ENCODE measurements at places on chromosomes 7 and 10. TPM values are rescaled to one million over a fixed set of nuclear protein-coding genes. Genes with fewer than 3 reads are reported as not detected.

DNA sequence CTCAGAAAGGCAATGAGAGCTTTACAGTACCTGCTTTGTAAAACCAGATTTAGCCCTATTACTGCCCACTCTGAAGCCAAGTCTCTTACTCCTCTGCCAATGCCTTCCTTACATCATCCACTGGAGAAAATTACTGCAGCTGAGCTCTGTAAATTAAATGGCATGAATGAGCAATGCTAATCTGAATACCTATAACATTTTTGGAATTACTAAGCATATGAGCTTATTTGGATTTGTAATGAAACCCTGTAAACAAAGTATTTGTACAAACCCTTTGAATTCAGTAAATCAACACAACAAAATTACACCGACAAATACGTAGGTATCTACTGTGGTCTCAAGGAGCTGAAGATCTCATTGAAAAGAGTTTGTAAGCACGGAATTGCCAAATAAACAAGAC is 12.1 kb upstream of the CCNY start:
- H3K27ac ChIP-seq = no peak overlapping the region
- H3K36me3 ChIP-seq = peaks cover 3% of the 10 kb centered on the region
- no peak overlapping the region for H3K4me3 ChIP-seq
- no peak for DNase-seq
- H3K4me1 ChIP-seq = no peaks in the 10 kb centered on the region
- no peaks in the 10 kb centered on the region for H3K27me3 ChIP-seq

GRCh38 chr7:55172881-55173609 is 154.2 kb downstream of the EGFR start:
- no peaks in the 10 kb centered on the region for H3K27me3 ChIP-seq
- H3K4me1 ChIP-seq = peaks cover 11% of the 10 kb centered on the region
- no peak for DNase-seq
- peaks cover 45% of the 10 kb centered on the region for H3K36me3 ChIP-seq

- no peak overlapping the region for H3K4me3 ChIP-seq
- H3K36me3 ChIP-seq = no peaks in the 10 kb centered on the region
- H3K27ac ChIP-seq = no peak overlapping the region
Observed at GRCh38 chr7:34108165-34108564, 202.8 kb downstream of the BMPER start.

DNA sequence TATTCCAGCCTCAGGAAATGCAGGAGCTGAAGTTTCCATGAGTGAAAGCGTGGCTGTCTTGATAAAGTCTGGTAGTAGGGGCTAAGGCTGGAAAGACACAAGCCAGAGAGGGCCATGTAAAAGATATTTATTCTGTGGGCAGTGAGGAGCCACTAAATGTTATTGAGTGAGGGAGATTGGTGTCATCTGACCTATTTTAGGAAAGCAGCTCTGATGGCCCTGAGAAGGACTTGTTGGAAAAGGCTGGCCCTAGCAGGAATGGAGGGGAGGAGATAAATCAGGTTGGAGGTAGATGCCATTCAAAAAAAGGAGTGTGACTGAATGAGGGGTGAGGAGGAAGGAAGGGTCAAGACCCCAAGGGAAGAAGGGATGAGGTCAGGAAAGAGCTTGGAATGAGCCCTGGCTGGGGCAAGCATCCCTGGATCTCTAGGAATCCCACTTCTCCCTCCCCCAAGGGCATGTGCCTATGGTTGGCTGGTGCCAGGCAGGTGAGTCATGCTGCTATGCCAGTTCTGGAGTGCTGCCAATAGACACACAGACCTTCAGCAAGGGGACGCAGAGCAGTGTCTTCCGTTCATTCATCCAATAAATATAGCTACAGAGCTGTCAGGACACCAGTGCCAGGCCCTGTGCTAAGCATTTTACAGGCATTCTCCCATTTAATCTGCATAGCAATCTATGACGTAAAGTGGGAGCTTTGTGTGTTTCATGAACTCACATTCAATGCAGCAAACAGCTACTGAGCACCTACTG is 2.0 kb downstream of the ANKRD2 start:
- H3K27ac ChIP-seq = peak overlapping the region; percentile 60
- H3K36me3 ChIP-seq = peaks cover 5% of the 10 kb centered on the region
- peaks cover 5% of the 10 kb centered on the region for H3K4me1 ChIP-seq
- H3K4me3 ChIP-seq = no peak overlapping the region

- no peaks in the 10 kb centered on the region for H3K27me3 ChIP-seq
- no peaks in the 10 kb centered on the region for H3K36me3 ChIP-seq
- no peak overlapping the region for H3K4me3 ChIP-seq
- DNase-seq = no peak
Observed at GRCh38 chr7:8177109-8177933, 84.6 kb downstream of the ICA1 start.

Gene PNLIPRP3
- not detected for total RNA-seq

Data from liver (tissue), 10 donors.